Cardiac fibroblast (primary cell): ENCODE measurements at places on chromosomes 2 and 18.

GRCh38 chr18:74963820-74964446, 245.0 kb downstream of the PTGR3 start:
- DNase-seq = peak; percentile 76

- no peak for DNase-seq
Observed at GRCh38 chr18:50726960-50727589, 92.7 kb downstream of the MRO start.

DNA sequence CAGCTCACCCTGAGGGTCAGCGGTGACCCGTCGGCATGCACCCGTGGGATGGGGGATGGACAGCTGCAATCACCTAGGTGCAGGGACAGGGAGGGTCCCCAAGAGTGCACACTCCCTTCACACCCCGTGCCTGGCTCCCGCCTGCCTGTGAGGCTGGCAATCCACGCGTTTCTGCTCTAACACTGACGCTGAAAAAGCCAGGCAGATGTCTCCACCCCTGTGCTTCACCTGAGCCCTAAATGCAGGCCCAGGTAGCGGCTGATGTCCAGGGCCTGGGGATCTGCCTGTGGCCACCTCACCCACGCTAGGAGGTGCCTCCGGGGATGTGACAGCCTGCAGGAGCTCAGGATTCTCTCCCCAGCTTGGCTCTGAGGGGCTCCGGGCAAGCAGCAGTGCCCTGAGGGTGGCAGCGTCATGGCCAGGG, 212.0 kb upstream of the SALL3 start:
- DNase-seq = no peak

- DNase-seq = peak; percentile 47
Observed at GRCh38 chr2:187594801-187595200, 40.6 kb upstream of the TFPI start.

DNA sequence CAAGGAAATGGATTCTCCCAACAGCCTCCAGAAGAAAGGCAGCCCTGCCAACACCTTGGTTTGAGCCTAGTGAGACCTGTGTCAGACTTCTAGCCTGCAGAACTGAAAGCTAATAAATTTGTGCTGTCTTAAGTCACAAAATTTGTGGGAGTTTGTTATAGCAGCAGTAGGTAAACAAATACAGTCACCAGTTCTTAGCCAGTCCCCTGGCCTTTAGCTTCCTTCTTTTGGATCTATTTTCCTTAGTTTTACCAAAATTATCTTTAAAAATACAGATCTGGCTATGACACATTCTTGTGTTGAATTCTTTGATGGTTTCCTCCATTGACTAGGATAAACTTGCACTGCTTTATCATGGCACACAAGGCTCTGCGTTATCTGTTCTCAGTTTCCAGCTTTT, 697.9 kb upstream of the FANCL start:
- DNase-seq = no peak

DNA sequence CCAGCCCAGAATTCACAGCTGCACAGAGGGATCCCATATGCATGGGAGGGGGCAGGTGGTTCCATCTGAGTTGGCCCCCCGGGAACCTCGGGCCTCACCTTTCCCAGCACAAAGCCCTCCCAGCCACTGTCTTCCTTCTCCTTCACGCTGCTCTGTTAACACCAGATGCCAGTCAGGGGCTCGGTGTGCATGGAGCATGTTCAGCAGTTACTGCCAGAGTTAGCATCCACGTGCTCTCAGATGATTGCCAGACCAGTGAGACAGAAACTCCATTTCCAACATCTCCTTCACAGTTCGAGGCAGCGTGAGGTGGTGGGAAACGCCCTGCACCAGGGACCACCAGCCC, 101.0 kb downstream of the PTGR3 start:
- no peak for DNase-seq
